Osteocyte (in vitro differentiated cells): ENCODE measurements at places on chromosomes 1 and 21. TPM values are rescaled to one million over a fixed set of nuclear protein-coding genes. Genes with fewer than 3 reads are reported as not detected.
A peak's percentile ranks its signal among the peaks of the same experiment; 100 is the strongest.

- peaks cover 44% of the 10 kb centered on the region for H3K36me3 ChIP-seq
- no peak for DNase-seq
- H3K27me3 ChIP-seq, result no peaks in the 10 kb centered on the region
Observed at GRCh38 chr21:34132926-34133325, 59.5 kb downstream of the MRPS6 start.

DNA sequence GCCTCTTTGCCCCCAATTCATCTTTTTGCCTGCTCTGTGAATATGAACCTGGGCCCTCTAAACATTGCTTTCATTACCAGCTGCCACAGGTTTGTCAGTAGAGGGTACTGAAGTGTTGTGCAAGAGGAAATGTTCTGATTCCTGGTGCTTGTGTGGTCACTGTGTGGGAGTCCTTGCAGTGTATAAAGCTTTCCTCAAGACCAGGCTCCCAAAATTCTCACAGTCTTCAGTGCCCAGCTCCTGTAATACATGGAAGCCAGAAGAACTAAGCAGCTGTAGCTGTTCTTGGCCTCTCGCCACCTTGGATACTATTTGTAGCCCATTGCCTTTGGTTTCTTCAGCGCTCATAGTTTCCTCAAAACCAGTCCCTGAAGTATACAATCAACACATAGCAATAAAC, 1046.2 kb downstream of the BRINP3 start:
- H3K36me3 ChIP-seq, result no peaks in the 10 kb centered on the region
- DNase-seq, result no peak
- H3K27me3 ChIP-seq, result no peaks in the 10 kb centered on the region
- H3K4me3 ChIP-seq, result no peak overlapping the region
- H3K4me1 ChIP-seq, result peaks cover 8% of the 10 kb centered on the region

GRCh38 chr1:31335007-31335406, 37.9 kb downstream of the FABP3 start:
- peaks cover 17% of the 10 kb centered on the region for H3K36me3 ChIP-seq
- no peak overlapping the region for H3K27ac ChIP-seq
- H3K4me1 ChIP-seq, result no peaks in the 10 kb centered on the region

VTCN1 gene
- not detected in 2 replicates for total RNA-seq

DNA sequence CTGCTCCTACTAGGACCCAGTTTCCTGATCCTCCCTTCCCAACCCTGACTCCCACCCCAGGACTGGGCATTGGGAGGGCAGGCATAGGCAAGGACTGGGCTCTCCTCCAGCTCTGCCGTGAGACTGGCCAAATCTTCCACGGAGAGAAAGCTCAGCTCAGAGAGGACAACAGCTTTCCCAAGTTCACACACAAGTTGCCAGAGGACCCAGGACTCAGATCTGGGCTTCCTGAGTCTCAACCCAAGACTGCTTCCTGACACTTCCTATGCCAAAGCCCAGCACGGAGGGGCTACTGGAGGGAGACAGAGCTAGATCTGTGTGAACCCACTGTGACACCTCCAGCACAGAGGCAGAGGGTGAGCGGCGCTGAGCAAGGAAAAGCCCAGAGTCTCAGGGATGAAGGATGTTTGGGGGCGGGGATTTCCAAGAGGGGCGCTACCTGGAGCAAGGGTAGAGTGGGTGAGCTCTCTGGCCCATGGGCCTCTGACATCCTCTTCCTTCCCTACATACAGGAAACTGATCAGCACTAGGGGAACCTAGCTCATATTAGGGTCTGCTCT, 7.1 kb downstream of the PDZK1IP1 start:
- H3K36me3 ChIP-seq, result no peaks in the 10 kb centered on the region
- H3K27ac ChIP-seq, result no peak overlapping the region
- no peak overlapping the region for H3K4me3 ChIP-seq
- H3K4me1 ChIP-seq, result peaks cover 12% of the 10 kb centered on the region
- DNase-seq, result peak; percentile 75

DNA sequence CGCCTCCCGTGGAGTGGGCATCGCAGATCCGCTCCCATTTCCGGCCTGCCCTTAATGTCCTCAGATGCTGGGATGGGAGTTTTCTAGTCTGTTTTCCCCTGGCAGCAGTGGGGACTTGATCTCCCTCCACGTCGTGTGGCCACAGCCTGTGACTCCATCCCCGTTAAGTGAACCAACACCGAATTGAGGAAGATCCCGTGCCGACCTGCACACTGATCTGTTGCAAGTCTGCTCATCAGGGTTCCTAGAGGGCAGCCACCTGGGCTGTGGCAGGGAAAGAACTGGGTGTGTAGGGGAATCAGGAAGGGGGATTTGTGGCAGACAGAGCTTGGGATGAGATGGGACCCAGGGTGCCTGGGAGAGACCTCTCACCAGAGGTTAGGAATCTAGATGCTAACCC, 23.3 kb upstream of the CDK18 start:
- peaks cover 57% of the 10 kb centered on the region for H3K27me3 ChIP-seq
- no peaks in the 10 kb centered on the region for H3K36me3 ChIP-seq
- DNase-seq, result no peak
- H3K4me1 ChIP-seq, result peaks cover 3% of the 10 kb centered on the region
- no peak overlapping the region for H3K4me3 ChIP-seq
- no peak overlapping the region for H3K27ac ChIP-seq

LYPD8 gene
- total RNA-seq, result not detected in 2 replicates

GRCh38 chr1:240399381-240399780, 212.6 kb downstream of the GREM2 start:
- peaks cover 7% of the 10 kb centered on the region for H3K4me1 ChIP-seq
- no peaks in the 10 kb centered on the region for H3K36me3 ChIP-seq
- no peak overlapping the region for H3K27ac ChIP-seq
- no peak overlapping the region for H3K4me3 ChIP-seq
- no peaks in the 10 kb centered on the region for H3K27me3 ChIP-seq

KCNQ4 gene
- total RNA-seq, result 0.51 and 0.63 TPM in 2 replicates

LAX1 gene
- total RNA-seq, result not detected in 2 replicates
